ENCODE measurements at places on chromosomes 1 and 21.
A peak's percentile ranks its signal among the peaks of the same experiment; 100 is the strongest.

- DNase-seq, result peak; percentile 80
These were observed 486 bp downstream of the SLC27A3 start for GRCh38 chr1:153775458-153776327.

DNA sequence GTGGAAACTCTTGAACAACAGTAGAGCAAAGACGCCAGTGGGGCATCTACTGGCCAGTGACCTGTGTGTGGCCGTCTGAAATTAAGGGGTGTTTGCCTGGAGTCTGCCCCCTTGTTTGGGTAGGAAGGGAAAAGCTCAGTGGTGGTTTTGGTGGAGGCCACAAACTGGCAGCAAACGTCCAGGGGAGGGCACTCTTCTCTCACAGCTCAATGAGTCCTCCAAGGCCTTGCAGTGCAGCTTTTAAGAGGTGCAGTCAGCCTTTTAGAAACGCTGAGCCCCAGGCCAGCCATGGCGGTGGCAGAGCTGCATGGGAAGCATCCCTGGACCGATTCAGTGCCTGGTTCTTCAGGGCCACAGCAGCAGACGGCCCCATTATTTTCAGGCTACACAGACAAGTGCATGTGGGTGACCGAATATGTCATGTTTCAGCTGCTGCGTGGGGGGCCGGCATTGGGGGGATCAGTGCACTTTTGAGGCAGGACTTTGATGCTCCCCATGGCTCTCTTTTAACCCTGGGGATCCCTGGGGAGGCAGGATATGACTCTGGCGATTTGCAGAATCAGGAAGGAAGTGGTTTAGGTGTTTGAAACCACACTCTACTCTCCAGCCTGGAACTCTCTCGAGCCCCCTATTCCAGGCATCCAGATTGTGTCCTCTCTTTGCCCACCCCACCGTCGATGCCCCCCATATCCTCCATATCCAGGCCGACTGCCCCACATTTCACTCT lies 414.0 kb downstream of the PRDM2 start:
- peak; percentile 58 for DNase-seq

GRCh38 chr21:27101523-27101922 lies 134.6 kb upstream of the ADAMTS5 start:
- no peak for DNase-seq

DNA sequence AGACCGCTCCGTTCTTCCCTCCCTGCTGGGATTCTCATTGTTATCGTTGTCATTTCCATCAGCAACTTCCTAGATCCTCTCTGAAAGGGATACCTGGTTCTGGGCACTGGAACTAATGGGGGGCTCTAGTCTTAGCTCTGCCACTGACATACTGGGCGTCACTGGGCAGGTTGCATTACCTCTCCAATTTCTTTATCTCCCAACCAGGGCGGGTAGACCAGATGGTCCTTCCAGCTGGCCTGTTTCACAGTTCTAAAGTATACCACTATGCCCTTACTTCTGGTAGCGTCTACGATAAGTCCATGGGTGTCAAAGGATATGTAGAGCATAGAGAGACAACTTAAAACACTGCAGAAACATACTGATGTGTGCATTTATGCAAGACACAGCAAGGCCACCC lies 1.4 kb downstream of the GPR37L1 start:
- no peak for DNase-seq

DNA sequence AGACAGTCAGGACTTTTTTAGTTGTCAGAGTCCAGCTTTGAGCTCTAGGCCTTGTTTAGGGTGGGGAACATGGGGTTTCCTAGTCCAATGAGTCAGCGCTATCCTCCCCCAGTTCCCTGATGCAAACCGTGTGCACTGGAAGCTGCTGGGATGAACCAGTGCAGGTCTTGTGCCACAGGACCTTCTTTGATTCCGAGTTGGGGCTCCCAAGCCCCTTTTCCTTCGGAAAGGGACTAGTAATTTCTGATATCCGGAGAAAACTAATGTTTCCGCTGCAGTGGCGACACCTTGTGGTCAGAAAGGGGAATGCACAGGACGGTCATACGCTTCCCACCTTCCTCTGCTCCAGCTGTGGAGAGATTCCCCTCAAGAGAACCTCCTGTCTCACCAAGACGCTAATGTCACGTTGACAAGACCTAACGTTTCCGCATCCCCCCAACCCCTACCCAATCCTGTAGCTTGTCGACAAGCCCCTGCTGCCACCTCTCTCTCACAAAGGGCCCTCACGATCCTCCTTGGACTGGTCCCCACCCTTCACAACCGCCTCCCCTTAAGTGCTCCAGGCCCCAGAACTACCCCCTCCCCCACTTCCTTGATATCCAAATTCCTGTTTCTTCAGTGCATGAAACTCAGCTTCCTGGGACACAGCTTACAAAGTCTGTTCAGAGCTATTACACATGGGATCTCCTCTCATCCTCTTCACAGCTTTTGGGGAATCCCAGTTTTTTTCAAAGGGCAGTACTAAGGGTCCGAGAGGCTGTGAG lies 30.9 kb downstream of the GPA33 start:
- DNase-seq, result peak; percentile 80

DNA sequence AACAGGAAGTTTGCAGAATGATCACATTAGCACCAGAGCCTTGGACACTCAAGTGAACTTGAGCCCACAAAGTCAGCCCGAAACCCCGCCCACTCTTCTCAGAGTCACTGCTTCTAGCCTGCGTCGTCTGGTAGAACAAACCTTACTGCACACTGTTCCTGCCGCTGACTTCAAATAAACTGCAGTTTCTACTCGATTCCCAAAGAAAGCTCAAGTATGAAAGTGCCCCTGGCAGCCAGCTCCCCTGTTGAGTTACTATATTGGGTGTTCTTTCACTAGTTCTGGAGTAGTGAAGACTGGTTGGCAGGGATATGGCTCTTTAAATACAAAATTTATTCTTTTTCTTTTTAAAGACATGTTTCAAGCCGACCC lies 164.7 kb downstream of the GALNT2 start:
- peak; percentile 69 for DNase-seq

DNA sequence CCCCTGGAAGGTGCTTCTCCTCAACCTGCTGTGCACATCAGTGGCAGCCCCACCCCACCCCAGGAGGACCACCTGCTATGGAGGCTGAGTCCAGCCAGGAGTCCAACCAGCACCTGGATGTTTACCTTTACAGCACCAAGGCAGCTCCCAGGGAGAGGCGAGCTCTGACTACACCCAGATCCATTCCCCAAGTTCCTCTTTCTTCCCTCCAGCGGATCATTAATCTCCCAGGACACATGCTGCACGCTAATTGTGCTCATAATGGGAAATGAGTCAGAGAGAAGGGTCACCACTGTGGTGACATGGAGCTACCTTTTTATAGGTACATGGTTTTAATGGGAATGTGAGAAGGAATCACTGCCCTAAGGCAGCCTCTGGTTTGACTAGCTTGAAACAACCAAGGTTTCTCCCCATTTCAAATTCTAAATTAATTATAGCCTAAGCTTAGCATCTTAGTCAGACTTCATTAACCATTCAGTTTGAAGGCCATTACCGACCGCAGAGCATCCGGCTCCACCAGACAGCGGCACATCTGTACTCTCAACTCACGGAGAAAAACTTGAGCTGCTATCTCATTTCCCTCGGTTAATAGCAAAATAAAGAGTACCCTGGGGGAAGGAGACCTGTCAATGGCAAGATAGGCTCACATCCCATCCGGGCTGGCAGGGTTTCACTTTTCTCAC lies 173.1 kb upstream of the GALNT2 start:
- no peak for DNase-seq

- DNase-seq, result no peak
These were observed 132.9 kb upstream of the ERG start for GRCh38 chr21:38631206-38631605.

GRCh38 chr1:167601442-167602383 lies 28.3 kb upstream of the RCSD1 start:
- peak; percentile 45 for DNase-seq

- DNase-seq, result no peak
These were observed 81.2 kb upstream of the TMPRSS2 start for GRCh38 chr21:41589131-41589530.

DNA sequence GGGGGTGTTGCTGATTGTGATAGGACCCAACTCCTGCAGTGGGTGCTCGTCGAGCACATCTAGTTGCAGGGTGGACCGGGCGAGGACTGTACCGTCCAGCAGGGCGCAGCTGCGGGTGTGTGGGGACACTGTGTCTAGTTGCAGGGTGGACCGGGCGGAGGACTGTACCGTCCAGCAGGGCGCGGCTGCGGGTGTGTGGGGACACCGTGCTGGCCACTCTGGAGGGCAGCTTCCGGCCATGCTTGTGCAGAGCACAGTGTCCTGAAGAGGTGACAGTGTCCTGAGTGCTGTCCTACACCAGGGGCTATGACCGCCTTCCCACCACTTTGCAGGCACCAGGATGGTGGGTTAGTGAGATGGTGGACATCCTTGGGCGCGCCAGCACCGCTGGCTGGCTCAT lies 4.6 kb upstream of the TRPM2 start:
- no peak for DNase-seq

GRCh38 chr1:209569455-209570207 lies 13.9 kb upstream of the CAMK1G start:
- peak; percentile 84 for DNase-seq

GRCh38 chr1:51044199-51044598 lies 57.8 kb upstream of the C1orf185 start:
- no peak for DNase-seq

DNA sequence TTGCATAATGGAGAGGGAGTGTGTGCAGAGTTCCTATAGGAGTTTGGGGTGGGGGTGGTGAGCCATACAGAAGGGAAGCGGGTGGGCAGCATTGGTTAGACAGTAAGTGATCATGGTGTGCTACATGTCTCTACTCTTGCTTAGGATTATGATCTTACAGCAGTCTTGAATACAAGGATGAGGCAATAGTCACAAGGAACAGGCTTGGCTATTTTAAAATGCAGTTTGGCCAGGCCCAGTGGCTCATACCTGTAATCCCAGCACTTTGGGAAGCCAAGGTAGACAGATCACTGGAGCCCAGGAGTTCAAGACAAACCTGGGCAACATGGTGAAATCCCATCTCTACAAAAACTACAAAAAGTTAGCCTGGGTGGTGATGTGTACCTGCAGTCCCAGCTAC lies 12.3 kb downstream of the MYOC start:
- no peak for DNase-seq

DNA sequence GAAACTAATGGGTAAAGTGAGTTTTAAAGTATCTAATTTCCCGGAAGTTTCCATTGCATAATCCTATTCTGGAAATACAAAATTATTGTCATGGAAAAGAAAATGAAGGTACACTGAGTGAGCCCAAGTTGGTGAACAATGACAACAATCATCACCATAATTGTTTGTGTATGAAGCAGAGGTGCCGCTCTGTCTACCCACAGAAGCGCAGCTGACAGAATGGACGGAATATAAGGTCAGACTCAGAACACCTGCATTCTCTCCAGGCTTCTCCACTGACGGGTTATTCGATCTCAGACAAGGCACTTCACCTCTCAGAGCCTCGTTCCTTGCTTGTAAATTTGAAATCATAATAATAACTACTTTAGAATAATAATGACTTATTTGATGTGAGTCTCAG lies 99.1 kb upstream of the NGF start:
- no peak for DNase-seq

GRCh38 chr1:94125551-94126514 lies 4.9 kb upstream of the ABCA4 start:
- DNase-seq, result no peak

DNA sequence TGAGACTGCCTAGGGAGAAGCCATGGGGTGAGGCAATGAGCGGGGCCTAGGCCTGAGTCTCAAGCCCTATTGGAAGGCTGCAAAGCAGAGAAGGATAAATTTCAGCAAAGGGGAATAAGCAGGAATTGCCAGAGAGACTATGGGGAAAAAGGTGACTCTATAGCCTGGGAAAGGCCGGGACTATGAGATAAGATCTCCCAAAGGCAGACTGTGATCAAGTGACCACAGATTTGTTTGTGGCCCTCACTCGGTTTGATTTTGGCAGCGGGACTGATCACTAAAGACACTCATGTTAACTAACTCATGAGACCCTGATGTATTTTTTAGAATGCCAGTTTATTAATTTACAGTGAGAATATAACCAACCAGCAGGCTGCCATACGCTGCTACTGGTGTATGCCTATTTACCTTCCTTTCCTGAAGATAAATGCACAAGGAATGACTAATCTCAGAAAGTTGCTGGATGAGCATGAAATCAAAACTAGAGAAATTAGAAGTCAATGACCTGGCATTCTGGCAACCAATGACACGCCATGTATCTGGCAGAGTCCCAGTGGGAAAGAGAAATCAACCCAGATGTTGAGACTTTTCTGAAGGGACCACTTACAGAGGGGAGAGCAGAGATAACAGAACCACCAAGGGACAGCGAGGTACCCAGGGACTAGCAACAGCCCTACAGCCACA lies 4.3 kb downstream of the HSF2BP start:
- no peak for DNase-seq

GRCh38 chr21:42913476-42913875 lies 12.0 kb downstream of the ERVH48-1 start:
- DNase-seq, result no peak

DNA sequence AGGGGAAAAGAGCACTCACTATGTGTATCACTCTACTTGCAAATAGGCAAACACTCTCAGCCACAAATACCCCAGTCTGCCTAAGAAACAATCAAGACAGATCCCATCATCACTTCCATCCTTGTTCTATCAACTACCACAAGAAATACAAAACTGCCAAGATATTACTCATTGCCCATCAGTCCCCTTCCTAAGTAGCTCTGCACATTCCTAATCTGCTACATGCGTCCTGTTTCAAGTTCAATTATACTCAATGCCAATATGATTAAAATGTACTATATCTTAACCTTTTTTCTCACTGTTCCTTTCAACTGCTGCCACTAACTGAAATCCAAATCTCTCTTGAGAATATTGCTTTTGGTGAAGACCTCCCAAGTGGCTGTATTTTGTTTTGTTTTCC lies 1688.4 kb downstream of the PLA2G4A start:
- no peak for DNase-seq

- DNase-seq, result no peak
These were observed 42.6 kb upstream of the ADGRL2 start for GRCh38 chr1:81758181-81758580.

GRCh38 chr1:42620307-42620706 lies 37.9 kb upstream of the PPIH start:
- DNase-seq, result no peak

- DNase-seq, result no peak
These were observed 76.4 kb downstream of the ATP5PO start for GRCh38 chr21:33839167-33839716.

GRCh38 chr21:42189860-42190485 lies 29.0 kb upstream of the ABCG1 start:
- DNase-seq, result no peak
